ENCODE measurements at places on chromosomes 5 and 9. TPM values are rescaled to one million over a fixed set of nuclear protein-coding genes. Genes with fewer than 3 reads are reported as not detected.

The CSF1R gene
- 15.5 TPM for total RNA-seq

The TEK gene
- total RNA-seq = 21.7 TPM

The WNT8A gene
- total RNA-seq = not detected

The IRX2 gene
- 6.2 TPM for total RNA-seq

The EPB41L4B gene
- total RNA-seq = 13.9 TPM

The RETREG1 gene
- 269 TPM for total RNA-seq

The PCDHB11 gene
- 0.77 TPM for total RNA-seq

The KIF4B gene
- not detected for total RNA-seq

The DBH gene
- not detected for total RNA-seq

The RNF130 gene
- total RNA-seq = 45.9 TPM

The PCDHGA5 gene
- 4.9 TPM for total RNA-seq

The ANKDD1B gene
- 0.27 TPM for total RNA-seq

The SPATA31D4 gene
- total RNA-seq = not detected

The OSMR gene
- 11.7 TPM for total RNA-seq

The ESM1 gene
- 1.2 TPM for total RNA-seq

The PTGER4 gene
- 6.2 TPM for total RNA-seq

The RNF38 gene
- 25.7 TPM for total RNA-seq

The CDKN2A gene
- total RNA-seq = 0.30 TPM

The DMRT3 gene
- total RNA-seq = not detected

The ENHO gene
- total RNA-seq = not detected

The ARRDC1 gene
- 16.2 TPM for total RNA-seq

The NME5 gene
- total RNA-seq = 4.7 TPM

The WNK2 gene
- 218 TPM for total RNA-seq

The FAM114A2 gene
- 32.3 TPM for total RNA-seq

The TUSC1 gene
- total RNA-seq = 9.2 TPM

The TMEM174 gene
- total RNA-seq = not detected

The PARP8 gene
- 6.6 TPM for total RNA-seq

The TAF11L5 gene
- not detected for total RNA-seq

The ECM2 gene
- 7.2 TPM for total RNA-seq

The FOXD4L3 gene
- total RNA-seq = not detected

The MYOT gene
- 29.6 TPM for total RNA-seq

The PCDHB8 gene
- total RNA-seq = 2.1 TPM

The STKLD1 gene
- not detected for total RNA-seq

The CTNND2 gene
- total RNA-seq = 18.4 TPM

The NEURL1B gene
- 24.0 TPM for total RNA-seq

The HTR4 gene
- total RNA-seq = 0.99 TPM

The ERAP2 gene
- 6.7 TPM for total RNA-seq
